Activated naive CD8-positive, alpha-beta T cell treated with anti-CD3 and anti-CD28 coated beads, Interleukin-2, amount 50 U/mL, for 24 hours (primary cell): ENCODE measurements at places on chromosomes 12 and 14.

- no peak for DNase-seq
Observed at GRCh38 chr12:53603196-53603595, 23.0 kb downstream of the ATF7 start.

DNA sequence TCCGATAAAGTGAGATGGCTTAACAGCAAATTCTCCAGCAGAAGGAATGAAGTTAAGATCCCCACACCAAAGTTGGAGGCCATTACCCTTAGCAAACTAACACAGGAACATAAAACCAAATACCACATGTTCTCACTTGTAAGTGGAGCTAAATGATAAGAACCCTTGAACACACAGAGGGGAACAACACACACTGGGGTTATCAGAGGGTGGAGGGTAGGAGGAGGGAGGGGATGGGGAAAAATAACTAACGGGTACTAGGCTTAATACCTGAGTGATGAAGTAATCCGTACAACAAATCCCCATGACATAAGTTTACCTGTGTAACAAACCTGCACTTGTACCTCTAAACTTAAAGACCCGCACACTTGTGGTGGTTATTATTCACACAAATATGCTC is 240.4 kb upstream of the NAV3 start:
- no peak for DNase-seq

GRCh38 chr12:19771858-19772257 is 332.6 kb downstream of the AEBP2 start:
- DNase-seq: no peak

DNA sequence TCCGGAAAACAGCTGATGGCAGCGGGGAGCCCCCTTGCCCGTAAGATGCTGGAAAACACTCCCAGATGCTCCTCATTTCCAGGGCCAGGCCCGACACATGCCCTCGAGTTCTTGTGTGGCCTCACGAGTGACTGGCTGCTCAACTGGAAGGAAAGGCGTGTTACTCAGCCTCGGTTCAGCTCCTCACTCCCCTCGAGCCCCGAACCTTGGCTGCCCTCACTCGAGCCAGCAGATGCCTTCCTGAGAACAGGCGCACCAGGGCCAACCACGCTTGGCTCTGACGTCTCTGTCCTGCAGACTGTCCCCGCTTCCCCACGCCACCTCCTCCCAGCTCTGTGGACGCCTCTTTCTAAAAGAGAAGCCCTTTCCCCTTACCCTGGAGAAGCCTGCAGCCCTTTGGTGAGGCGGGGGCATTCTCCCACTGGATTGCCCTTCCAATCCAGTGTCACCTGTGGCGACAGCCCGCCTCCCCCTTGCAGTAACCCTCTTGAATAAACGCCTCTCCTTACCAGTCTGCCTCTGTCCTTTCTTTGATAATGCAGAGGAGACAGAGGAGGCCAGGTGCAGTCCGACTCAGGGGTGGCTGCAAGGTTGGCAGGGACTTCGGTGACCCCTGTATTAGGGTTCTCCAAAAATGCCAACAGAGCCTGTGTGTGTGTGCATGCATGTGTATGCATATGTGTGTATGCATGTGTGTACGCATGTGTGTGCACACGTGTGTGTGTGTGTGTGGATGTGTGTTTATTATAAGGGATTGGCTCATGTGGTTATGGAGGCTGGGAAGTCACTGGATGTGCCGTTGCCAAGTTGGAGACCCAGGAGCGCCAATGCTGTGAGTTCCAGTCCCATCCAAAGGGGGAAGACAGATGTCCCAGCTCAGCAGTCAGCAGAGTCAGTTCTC is 166.3 kb downstream of the KIF26A start:
- no peak for DNase-seq

- DNase-seq: no peak
Observed at GRCh38 chr14:94123868-94124267, 5.5 kb downstream of the IFI27L2 start.

DNA sequence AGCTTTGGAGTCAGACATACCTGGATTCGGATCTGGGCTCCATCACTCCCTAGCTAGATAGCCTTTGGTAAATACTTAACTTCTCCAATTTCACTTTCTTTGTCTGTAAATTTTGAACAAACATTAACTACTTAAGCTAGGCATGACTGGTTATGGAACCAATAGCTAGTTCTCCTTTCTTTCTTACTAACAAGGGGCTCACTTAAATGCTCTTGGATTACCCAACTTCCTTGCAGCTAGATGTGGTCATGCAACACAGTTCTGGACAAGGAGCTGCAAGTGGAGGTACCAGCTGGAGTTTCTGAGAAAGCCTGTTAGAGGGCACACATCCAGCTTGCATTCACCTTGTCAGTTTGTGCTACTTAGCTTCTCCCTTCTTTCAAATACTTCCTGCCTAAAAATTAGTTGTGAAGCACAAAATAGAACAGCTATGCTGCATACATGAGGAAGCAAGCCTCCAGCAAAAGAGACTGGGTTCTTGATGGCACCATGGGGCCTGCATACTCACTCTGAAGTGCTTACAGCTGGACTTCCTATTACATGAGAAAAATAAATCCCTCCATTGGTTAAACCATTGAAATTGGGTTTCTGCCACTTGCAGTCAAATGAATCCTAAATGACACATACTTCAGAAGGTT is 210.1 kb upstream of the EEA1 start:
- DNase-seq: no peak

GRCh38 chr12:11661491-11662089 is 12.1 kb downstream of the ETV6 start:
- no peak for DNase-seq

DNA sequence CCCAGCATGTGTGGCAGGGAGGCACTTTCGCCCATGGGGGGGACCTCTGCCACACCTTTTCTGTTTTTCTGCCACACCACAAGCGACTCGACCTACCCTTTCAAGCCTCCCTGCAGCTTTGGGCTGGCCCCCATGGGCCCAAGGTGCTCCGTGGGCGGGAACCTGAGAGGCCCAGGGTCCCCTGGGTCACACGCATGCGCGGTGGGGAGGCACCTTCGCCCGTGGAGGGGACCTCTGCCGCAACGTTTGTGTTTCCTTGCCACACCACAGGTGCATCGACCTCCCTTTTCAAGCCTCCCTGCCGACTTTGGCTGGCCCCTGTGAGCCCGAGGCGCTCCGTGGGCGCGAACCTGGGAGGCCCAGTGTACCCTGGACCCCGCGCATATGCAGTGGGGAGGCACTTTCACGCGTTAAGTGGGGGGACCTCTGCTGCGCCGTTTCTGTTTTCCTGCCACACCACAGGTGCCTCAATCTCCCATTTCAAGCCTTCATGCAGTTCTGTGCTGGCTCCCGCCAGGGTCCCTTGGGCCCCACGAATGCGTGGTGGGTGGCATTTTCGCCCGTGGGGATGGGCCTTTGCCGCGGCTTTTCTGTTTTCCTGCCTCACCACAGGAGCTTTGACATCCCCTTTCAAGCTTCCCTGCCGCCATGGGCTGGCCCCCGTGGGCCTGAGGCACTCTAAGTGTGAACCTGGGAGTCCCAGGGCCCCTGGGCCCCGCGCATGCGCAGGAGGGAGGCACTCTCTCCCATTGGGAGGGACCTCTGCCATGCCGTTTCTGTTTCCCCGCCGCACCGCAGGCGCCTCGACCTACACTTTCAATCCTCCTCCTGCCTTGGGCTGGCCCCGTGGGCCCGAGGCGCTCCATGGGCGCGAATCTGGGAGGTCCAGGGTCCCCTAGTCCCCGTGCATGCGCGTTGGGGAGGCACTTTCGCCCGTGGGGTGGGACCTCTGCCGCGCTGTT is 332.2 kb downstream of the ALG10 start:
- DNase-seq: no peak

DNA sequence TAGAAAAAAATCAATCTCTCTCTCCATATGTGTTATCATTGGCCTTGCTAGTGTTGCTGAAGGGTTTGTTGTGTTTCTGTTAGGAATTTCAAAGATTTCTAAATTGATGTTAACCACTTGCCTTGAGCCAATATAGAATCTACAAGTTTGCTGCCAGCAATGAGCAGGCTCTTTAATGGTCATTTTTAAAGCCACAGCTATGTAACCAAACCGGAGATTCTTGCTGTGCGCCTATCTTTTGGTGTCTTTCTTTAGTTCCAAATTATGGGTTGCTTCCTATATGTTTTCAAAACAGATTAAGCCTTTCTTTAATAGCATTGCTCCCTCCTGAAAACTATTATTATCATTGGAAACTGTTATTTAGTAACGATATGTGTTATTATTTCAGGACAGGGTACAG is 545.7 kb downstream of the DIO2 start:
- no peak for DNase-seq

DNA sequence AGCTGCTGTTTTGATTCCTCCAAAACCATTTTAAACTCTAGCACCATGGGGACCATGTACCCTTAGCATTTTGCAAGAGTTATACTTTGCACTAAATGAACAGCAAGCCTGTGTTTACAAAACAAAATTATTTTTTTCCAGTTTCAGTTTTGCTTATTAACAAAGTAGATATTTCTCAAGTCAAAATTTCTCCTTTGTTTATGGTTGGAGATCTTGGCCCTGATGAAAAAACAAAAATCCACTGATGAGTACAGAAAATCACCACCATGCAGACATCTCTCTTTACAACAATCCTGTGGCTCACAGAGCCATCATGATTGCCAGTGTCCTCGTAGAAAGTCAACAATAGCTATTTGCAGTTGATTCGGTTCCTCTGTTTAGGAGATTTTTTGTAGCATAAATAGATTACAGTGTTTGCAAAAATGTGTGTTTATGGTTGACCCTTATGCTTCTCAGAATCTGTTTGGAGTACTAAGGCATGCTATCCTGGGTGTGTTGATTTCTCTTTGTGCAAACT is 201.1 kb upstream of the NUDT4 start:
- DNase-seq: no peak

GRCh38 chr12:4178424-4179170 is 95.0 kb upstream of the CCND2 start:
- DNase-seq: no peak

- DNase-seq: no peak
Observed at GRCh38 chr12:54704202-54704601, 56.0 kb upstream of the DCD start.

DNA sequence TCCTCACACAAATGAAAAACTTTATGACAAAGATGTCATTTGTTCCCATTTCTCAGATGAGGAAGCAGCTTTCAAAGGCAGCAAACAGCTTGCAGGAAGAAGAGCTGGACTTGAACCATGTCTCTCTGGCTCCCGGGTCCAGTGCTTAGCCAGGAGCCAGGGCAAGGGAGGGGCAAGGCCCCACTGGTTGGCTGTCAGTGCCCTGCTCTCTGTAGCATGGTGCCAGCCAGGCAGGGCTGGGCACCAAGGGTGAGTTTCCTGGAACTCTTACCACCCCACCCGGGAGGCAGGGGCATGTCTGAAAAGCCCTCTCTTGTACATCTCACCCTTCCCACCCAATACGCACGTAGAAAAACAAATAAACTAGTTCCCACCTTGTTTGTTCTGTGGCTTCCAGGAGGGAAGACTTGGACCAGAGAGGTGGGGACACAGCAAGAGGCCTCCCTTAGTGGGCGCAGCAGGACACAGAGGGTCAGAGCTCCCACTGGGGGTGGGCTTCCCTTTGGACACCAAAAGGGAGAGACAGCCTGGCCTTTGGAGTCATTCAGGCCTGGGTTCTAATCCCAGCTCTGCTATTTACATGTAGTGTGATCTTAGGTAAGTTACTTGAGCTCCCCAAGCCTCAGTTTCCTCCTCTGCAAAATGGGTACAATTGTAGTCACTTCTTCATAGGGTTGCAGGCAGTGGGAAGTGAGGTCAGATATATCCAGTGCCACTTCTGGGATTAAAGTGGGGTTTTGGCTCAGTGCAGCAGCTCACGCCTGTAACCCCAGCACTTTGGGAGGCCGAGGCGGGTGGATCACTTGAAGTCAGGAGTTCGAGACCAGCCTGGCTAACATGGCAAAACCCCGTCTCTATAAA is 17.2 kb downstream of the TRPV4 start:
- DNase-seq: no peak

- DNase-seq: no peak
Observed at GRCh38 chr14:102159841-102160240, 20.1 kb downstream of the WDR20 start.

GRCh38 chr12:62736596-62736995 is 198.4 kb downstream of the PPM1H start:
- no peak for DNase-seq

- peak; percentile 33 for DNase-seq
Observed at GRCh38 chr12:54300732-54301427, at the start of gene NFE2. NFE2 (minus strand) TSS chr12:54301015; CDS start chr12:54295248, 5,767 bp downstream.

DNA sequence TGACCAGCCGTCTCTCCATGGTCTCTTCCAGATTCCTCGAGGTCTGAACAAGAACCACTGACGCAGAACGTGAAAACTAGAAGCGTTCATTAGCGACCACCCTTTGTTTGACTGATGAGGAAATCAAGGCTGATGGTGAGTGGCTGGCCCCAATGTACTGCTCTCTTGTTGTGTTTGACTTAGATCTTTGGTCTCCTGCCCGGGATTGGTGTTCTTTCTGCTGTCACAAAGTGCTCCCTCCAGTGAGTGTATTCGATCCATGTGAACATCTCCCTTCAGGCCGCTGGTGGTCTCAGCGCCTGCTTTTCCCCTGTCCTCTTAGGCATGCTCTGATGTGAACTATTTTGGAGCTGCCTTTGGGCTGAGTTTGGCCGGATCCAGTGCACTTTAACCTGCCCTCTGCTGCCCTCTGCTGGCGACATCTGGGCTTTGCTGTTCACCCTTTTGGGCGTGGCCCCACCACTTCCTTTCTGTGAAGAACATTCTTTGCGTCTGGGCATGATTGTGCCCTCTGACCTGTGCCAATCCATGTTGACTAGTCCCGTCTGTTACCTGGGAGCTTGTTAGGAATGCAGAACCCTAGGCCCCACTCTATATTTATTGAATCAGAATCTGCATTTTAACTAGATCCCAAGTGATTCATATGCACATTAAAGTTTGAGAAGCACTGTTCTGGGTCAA is 279.1 kb downstream of the TTC6 start:
- DNase-seq: peak; percentile 84

DNA sequence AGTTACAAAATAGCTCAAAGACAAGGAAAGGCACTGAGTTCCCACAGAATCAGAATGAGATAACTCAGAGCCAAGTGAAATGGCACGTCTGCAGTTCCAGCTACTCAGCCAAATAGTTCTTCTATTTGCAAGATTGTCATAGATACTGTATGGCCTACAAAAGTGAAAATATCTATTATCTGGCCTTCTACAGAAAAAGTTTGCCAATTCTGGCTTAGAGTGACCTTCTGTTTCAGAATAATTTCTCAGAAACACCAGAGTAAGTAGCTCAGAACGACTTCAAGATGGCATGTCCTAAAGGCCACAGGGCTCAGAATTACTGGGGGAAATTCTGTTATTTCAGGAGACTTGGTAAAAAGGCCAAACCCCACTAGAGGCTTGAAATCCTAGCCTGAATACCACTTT is 10.7 kb upstream of the RTRAF start:
- no peak for DNase-seq

- DNase-seq: no peak
Observed at GRCh38 chr12:93292731-93293566, 84.8 kb upstream of the NUDT4 start.

GRCh38 chr14:100641274-100641860 is 54.1 kb upstream of the BEGAIN start:
- no peak for DNase-seq

GRCh38 chr12:123363740-123364531 is 711 bp downstream of the SBNO1 start:
- DNase-seq: peak; percentile 44

- DNase-seq: no peak
Observed at GRCh38 chr14:58104808-58105207, 47.2 kb downstream of the ARMH4 start.
